ENCODE measurements at places on chromosomes 6 and 20. TPM values are rescaled to one million over a fixed set of nuclear protein-coding genes. Genes with fewer than 3 reads are reported as not detected.

HFE gene
- 7.2 TPM for total RNA-seq

LY6G6F gene
- total RNA-seq, result not detected

ADGRF5 gene
- not detected for total RNA-seq

DNA sequence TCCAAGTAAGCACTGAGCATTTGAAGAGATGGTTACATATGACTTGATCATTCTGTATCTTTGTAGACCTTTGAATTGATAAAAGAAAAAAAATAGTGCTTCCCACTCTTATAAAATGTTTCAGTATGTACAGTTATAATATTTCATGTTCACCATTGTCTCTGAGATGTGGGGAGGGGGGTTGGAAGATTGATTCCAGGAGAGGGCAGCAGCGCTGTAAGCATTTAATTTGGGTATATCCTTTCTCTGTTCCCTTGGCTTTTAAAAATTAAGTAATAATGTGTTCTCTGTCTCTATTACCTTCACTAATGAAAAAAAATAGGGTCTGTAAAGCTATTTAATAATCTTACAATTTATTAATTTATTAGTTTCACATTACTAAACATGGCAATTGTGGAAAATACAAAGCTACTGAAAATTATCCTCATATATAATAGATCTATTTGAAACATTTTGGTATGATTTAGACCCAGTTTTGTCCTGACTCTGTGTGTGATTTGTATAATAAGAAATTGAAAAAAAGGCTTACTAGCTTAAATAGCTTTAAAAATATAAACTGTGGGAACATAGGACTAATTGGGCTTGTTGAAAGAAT is 341.2 kb downstream of the CDKAL1 start:
- H3K4me3 ChIP-seq, result no peak overlapping the region
- no peaks in the 10 kb centered on the region for H3K27me3 ChIP-seq
- H3K27ac ChIP-seq, result no peak overlapping the region
- peaks cover 10% of the 10 kb centered on the region for H3K36me3 ChIP-seq
- peaks cover 3% of the 10 kb centered on the region for H3K4me1 ChIP-seq

DNA sequence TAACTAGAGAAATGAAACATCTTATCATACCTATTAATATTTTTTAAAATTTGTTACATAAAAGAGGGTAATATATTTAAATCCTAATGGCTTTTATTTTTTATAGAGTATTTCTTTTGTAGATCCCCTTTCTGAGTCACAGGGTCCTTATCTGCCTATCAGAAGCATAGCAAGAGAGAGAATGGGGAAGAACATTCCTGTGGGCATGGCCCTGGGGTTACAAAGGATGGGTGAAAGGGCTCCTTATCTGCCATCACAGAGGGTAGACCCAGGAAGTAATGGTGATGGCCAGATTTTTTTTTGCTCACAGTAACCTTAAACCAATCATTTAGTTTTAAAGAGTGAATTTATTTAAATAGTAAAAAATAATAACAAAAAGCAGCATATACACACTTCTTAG is 582.1 kb upstream of the HTR1E start:
- no peaks in the 10 kb centered on the region for H3K4me1 ChIP-seq
- no peak overlapping the region for H3K4me3 ChIP-seq
- H3K27me3 ChIP-seq, result no peaks in the 10 kb centered on the region
- no peak for DNase-seq
- H3K27ac ChIP-seq, result no peak overlapping the region
- no peaks in the 10 kb centered on the region for H3K36me3 ChIP-seq

DNA sequence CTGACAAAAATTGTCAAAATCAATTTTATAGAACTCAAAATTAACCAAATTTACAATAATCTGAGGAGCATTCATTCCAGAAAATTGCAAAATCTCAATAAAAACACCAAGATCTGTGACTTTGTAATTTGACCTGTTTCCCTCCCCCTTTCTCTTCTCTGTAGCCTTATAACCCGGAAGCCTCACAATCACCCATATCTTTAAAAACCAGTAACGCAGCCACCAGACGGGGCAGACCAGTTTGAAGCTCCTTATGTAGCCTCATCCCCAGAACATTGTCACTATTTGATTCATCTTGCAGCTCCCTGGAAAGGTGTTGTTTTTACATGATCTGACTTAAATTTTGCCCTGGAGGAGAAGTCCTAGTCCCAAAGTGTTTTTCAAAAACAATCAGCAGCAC is 27.5 kb upstream of the TGM6 start:
- DNase-seq, result no peak
- no peak overlapping the region for H3K27ac ChIP-seq
- H3K36me3 ChIP-seq, result no peaks in the 10 kb centered on the region
- no peak overlapping the region for H3K4me3 ChIP-seq
- peaks cover 1% of the 10 kb centered on the region for H3K4me1 ChIP-seq
- peaks cover 38% of the 10 kb centered on the region for H3K27me3 ChIP-seq

DNA sequence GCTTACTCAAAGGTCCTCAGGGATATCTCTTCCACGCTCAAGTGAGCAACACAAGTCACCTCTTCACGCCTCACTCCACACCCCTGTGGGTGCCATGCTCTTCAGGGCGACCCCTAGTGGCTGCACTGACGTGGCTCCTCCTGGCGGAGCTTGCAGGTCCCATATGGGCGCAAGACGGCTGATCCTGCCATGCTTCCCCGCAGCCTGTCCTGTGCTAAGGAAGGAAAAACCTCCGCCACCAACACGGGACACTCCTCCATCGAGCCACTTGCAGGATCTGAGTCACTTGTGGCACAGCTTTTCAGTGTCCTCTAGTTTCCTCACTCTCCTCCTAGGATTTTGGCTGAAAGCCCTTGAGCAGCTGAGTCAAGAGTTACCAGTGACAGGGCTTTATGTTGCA is 90.7 kb downstream of the KHDC1L start:
- DNase-seq, result peak; percentile 36
- peaks cover 4% of the 10 kb centered on the region for H3K36me3 ChIP-seq
- peaks cover 2% of the 10 kb centered on the region for H3K4me1 ChIP-seq
- no peak overlapping the region for H3K27ac ChIP-seq

- no peak overlapping the region for H3K4me3 ChIP-seq
- no peaks in the 10 kb centered on the region for H3K36me3 ChIP-seq
- no peak for DNase-seq
- H3K27me3 ChIP-seq, result peaks cover 30% of the 10 kb centered on the region
- H3K27ac ChIP-seq, result no peak overlapping the region
Observed at GRCh38 chr6:52580905-52581304, 4.0 kb upstream of the TRAM2 start.

GRCh38 chr6:11141295-11141694 is 29.8 kb upstream of the ERVFRD-1 start:
- no peak for DNase-seq
- H3K27ac ChIP-seq, result no peak overlapping the region
- H3K36me3 ChIP-seq, result peaks cover 4% of the 10 kb centered on the region
- H3K4me3 ChIP-seq, result no peak overlapping the region
- peaks cover 6% of the 10 kb centered on the region for H3K4me1 ChIP-seq
- H3K27me3 ChIP-seq, result peaks cover 2% of the 10 kb centered on the region
